ENCODE measurements at places on chromosomes 4 and X. TPM values are rescaled to one million over a fixed set of nuclear protein-coding genes. Genes with fewer than 3 reads are reported as not detected.

- H3K27ac ChIP-seq = no peak overlapping the region
- H3K4me1 ChIP-seq = no peaks in the 10 kb centered on the region
- H3K36me3 ChIP-seq = no peaks in the 10 kb centered on the region
Measured at GRCh38 chr4:164396439-164396838, 357.5 kb upstream of the SMIM31 start.

The GATA1 gene
- not detected for total RNA-seq

- DNase-seq = no peak
- H3K27me3 ChIP-seq = no peaks in the 10 kb centered on the region
- no peak overlapping the region for H3K4me3 ChIP-seq
- H3K36me3 ChIP-seq = no peaks in the 10 kb centered on the region
Measured at GRCh38 chr4:20995610-20996009, 295.4 kb downstream of the PACRGL start.

The NOX1 gene
- not detected for total RNA-seq

GRCh38 chr4:124866301-124866700 is 153.8 kb upstream of the ANKRD50 start:
- no peaks in the 10 kb centered on the region for H3K4me1 ChIP-seq
- no peaks in the 10 kb centered on the region for H3K27me3 ChIP-seq
- no peak overlapping the region for H3K27ac ChIP-seq

- peaks cover 2% of the 10 kb centered on the region for H3K27me3 ChIP-seq
- H3K27ac ChIP-seq = no peak overlapping the region
- DNase-seq = no peak
- no peak overlapping the region for H3K4me3 ChIP-seq
- H3K36me3 ChIP-seq = no peaks in the 10 kb centered on the region
- no peaks in the 10 kb centered on the region for H3K4me1 ChIP-seq
Measured at GRCh38 chr4:86185659-86186058, 174.2 kb downstream of the MAPK10 start.

The SSX4B gene
- not detected for total RNA-seq

GRCh38 chr4:115228851-115229250 is 115.4 kb upstream of the NDST4 start:
- H3K4me3 ChIP-seq = no peak overlapping the region
- H3K27me3 ChIP-seq = no peaks in the 10 kb centered on the region
- H3K4me1 ChIP-seq = no peaks in the 10 kb centered on the region
- no peak overlapping the region for H3K27ac ChIP-seq

GRCh38 chr4:180682776-180683175 is 1560.4 kb upstream of the TENM3 start:
- H3K4me3 ChIP-seq = no peak overlapping the region
- DNase-seq = no peak
- H3K27ac ChIP-seq = no peak overlapping the region
- H3K36me3 ChIP-seq = no peaks in the 10 kb centered on the region
- no peaks in the 10 kb centered on the region for H3K27me3 ChIP-seq

GRCh38 chr4:62806816-62807215 is 1602.4 kb downstream of the TECRL start:
- H3K36me3 ChIP-seq = no peaks in the 10 kb centered on the region
- no peak for DNase-seq
- H3K27me3 ChIP-seq = no peaks in the 10 kb centered on the region
- no peak overlapping the region for H3K27ac ChIP-seq

The RS1 gene
- not detected for total RNA-seq

DNA sequence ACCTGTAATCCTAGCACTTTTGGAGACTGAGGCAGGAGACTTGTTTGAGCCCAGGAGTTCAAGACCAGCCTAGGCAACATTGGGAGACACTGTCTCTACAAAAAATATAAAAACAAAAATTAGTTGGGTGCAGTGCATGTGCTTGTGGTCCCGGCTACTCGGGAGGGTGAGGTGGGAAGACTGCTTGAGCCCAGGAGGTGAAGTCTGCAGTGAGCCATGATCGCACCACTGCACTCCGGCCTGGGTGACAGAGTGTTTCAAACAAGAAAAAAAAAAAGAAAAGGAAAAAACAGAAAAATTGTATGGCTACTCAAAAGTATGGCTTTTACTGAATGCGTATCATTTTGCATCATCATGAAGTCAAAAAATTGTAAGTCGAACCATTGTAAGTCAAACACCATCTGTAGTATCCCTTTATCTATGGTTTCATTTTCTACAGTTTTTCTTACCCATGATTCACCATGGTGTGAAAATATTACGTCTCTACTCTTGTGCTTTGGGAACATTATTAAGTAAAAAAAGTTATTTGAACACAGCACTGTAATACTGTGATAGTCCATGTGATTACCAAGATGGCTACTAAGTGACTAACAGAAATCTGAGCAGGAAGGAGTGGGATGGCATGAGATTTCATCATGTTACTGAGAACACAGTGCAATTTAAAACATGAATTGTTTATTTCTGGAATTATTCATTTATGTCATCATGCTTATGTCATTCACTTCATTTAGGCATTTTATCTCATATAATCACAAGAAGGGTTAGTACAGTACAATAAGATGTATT is 26.5 kb upstream of the MANBA start:
- no peak overlapping the region for H3K27ac ChIP-seq
- H3K27me3 ChIP-seq = no peaks in the 10 kb centered on the region
- no peak overlapping the region for H3K4me3 ChIP-seq
- peaks cover 9% of the 10 kb centered on the region for H3K36me3 ChIP-seq

The NMU gene
- not detected for total RNA-seq

DNA sequence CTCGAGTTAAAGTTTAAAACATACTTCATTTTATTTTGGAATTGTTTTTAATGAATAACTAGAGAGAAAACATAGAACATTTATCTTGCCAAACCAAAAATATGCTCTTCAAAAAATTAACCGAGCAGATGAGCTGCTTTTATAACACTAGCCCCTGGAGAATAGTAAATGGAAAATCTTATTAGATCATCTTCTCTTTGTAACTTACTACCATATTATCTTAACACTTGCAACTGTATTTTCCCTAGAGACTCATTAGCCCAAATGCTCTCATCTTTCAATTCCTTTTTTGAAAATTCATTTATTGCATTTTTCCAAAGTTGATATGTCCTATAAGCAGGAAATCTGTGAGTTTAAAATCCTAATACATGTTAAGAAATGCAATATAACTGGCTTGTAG is 143.3 kb downstream of the CAMK2D start:
- no peak overlapping the region for H3K4me3 ChIP-seq
- DNase-seq = no peak
- H3K27me3 ChIP-seq = no peaks in the 10 kb centered on the region
- no peak overlapping the region for H3K27ac ChIP-seq
- H3K4me1 ChIP-seq = peaks cover 48% of the 10 kb centered on the region

The TSPAN6 gene
- 0.07 TPM for total RNA-seq

Data from activated B cell treated with CpG ODN at 0.5 μM for 24 hours (primary cell).